ENCODE measurements at places on chromosomes 6 and 20.

- no peak for DNase-seq
These were observed 11.0 kb upstream of the SNRPC start for GRCh38 chr6:34746104-34746846.

DNA sequence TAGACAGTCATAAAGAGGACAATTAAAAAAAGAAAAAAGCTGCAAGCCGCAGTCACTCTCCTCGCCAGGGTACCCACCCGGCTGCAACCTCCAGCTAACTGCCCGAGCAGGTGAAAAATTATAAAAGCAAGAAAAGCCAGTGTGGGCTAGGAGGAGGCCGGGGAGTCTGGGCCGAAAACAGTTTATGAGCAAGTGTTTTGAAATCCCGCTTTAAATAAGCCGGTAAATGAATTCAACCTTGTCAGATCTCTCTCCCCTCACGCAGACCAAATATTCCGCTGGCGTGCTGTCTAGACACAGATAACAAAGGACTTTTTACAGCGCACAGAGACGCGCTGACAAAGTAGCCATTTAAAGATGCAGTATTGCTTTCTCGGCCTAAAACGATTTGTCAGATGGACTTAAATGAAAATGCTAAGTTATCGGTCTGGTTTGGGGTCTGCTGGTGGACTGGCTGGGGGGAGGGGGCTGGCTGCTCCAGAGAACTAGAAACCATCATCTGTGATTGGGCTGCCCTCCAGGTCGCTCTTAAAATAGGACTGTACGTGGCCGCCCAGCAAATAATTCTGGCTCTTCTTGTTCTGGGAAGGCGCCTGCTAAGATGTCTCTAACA is 24.6 kb downstream of the PMEPA1 start:
- no peak for DNase-seq

DNA sequence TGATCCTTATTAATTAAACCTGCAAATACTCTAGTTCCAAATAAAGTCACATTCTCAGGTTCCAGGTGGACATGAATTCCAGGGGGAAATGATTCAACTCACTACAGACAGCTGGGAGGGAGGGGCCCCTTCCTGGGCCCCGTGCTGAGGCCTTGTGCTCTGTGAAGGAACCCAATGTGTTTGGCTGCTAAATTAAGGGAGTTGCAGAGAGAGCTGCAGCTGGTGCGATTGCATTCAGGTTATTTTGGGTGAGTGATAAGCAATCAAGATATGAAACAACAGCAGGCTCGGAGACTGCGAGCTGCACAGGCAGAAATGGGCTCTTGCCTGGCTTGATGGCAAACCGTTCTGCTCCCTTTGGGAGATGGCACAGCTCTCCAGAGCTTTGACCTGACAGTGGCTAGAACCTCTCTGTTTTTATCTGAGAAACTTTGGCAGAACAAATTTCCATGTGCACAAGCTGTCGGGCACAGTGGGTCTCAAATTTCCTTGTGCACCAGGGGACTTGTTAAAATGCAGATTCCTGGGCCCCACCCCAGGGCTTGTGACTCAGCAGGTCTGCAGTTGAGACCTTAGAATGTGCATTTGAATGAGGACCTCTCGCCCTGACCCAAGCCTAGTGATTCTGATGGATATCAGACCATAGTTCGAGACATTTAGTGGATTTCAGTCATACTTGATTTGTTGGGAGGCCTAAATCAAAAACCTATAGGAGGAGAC is 9.8 kb downstream of the MAPK13 start:
- DNase-seq: no peak

DNA sequence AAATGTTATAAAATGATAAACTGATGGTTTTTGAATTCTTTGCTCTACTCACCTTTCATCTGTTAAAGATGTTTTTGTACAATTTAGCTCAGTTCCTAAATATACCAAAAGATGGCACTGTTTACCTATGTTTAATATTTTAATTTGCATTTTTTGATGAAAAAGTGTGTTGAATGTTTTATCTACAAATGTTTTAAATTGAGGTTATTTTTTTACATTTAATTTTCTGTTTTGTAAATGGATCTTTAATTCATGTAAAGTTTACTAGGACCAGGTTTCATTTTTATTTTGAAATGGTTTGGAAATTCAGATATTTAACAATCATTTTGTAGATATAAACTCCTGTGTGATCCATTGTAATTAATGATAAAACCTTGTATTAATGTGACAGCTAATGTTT is 30.0 kb downstream of the CDKAL1 start:
- no peak for DNase-seq

GRCh38 chr6:97038437-97038836 is 113.9 kb downstream of the KLHL32 start:
- DNase-seq: no peak

GRCh38 chr6:79030023-79030422 is 48.0 kb downstream of the PHIP start:
- DNase-seq: no peak

GRCh38 chr6:132812255-132812732 is 2.1 kb upstream of the RPS12 start:
- no peak for DNase-seq
